Cortex of kidney (tissue), 1 donor: ENCODE measurements at places on chromosomes 1 and 21.

DNA sequence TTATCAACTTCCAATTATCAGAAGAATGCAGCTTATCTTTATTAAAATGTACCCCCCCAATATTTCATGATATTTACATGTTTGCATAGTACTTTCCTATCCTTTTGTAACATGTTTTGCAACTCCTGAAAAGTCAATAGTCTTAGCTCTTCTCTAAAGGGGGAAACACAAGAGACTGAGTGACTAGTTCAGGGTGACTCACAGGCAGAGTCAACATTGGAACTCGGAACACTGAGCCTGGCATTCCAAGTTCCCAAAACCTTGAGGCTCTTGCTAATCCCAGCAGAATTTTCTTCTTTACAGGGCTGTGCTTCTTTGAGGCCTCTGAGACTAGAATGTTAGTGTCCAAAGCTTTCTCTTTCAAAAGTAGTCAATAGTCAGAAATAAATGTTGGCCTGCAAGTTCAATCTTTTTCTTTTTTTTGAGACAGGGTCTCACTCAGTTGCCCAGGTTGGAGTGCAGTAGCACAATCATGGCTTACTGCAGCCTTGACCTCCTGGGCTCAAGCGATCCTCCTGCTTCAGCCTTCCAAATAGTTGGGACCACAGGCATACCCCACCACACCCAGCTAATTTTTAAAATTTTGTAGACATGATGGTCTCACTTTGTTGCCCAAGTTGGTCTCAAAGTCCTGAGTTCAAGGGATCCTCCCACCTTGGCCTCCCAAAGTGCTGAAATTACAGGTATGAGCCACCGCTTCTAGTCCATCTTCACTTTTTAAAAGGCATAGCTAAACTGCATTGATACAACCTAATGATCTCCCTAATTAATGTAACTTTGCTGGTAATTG is 37.5 kb downstream of the ZNF281 start:
- no peak for DNase-seq

DNA sequence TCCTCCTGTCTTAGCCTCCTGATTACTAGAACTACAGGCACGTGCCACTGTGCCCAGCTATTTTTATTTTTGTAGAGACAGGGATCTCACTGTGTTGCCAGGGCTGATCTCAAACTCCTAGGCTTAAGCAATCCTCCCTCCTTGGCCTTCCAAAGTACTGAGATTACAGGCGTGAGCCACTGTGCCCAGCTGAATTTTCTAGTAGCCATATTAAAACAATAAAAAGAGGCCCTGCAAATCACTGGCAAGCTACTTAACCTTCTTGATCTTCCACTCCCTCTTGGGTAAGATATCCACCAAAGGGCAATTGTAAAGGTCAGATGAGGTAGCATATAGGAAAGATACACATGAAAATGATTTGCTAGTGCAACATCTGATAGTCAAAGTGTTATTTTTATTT is 65.6 kb upstream of the SRSF10 start:
- DNase-seq = no peak

- DNase-seq = no peak
Observed at GRCh38 chr1:21604208-21604957, 64.8 kb downstream of the RAP1GAP start.

DNA sequence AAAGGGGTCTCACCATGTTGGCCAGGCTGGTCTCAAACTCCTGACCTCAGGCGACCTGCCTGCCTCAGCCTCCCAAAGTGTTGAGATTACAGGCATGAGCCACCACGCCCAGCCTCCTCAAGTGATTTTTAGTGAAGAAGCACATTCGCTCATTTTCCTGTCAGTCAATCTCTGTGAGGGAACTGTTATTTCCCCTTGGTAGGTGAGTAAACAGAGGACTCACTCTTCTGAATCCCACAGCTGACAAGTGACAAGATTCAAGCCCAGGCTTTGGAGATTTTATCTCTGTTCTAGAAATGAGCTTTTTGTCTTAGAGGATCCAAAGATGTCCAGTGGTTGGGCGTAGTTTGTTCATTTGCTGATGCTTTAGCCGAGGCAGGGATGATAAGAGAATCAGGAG is 43.9 kb upstream of the TACSTD2 start:
- no peak for DNase-seq

DNA sequence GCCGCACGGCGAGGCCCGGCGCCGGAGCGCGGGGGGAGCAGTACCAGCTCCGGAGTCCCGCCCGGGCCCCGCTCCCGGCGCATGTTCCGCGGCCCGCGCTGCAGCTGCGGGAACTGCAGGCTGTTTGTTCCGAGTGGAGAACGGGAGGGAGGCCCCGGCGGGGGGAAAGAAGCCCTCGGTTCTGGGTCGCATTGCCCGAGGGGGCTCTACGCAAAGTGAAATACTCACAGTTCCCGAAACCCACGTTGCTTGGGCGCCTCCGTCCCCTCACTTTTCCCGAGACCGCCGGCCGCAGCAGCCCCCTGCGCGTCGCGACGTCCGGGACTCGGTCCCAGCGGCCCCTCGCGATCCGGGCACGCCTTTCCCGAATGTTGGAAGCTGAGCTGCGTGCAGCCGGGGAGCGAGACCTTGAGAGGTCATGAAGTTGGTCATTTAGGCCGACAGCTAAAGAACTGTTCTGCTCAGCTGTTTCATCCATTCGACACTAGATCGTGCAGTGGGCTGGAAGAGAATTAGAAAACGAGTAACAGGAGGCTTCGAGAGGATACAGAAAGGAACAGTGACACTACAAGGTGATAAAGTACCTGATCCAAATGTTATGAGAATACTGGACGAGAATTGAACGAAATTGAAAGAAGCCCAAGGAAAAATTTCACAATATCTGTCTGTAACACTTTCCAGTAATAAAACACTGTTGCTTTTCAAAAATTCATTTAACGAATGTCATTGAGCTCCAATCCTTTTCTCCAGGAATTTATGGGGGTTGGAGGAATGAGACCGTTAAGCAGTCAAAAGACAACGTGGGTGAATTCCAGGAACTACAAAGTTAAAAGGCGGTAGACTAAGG is 657 bp upstream of the LIN9 start:
- no peak for DNase-seq
